ELR (cell line): ENCODE measurements at places on chromosomes 6 and 20.
A peak's percentile ranks its signal among the peaks of the same experiment; 100 is the strongest.

GRCh38 chr6:136563386-136564152 lies 13.3 kb upstream of the MAP7 start:
- DNase-seq: no peak

DNA sequence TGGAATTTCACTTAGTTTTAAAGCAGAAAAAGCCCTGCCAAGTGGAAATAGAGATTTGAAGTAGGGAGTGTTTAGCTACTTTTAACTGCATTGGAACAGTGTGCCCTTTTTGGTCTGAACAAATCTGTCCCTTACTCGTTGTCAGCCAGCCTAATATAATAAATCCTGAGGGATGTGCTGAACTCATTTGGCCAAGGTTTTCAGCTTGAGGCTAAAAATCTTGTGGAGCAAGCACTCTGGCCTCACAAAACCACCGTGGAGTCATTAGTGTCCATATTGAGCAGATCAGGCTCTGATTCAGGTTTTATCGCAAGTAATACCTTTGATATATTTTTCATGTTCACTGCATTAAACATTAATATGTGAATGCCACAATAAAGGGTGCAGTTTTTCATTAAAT lies 383.5 kb downstream of the FRK start:
- no peak for DNase-seq

GRCh38 chr6:153790048-153790447 lies 249.0 kb upstream of the OPRM1 start:
- peak; percentile 79 for DNase-seq

GRCh38 chr20:61254881-61255626 lies 3.0 kb downstream of the CDH4 start:
- peak; percentile 76 for DNase-seq

- DNase-seq: no peak
These were observed 84.1 kb upstream of the EPB41L1 start for GRCh38 chr20:36070451-36070850.

GRCh38 chr20:10178727-10179313 lies 39.8 kb upstream of the SNAP25 start:
- no peak for DNase-seq

DNA sequence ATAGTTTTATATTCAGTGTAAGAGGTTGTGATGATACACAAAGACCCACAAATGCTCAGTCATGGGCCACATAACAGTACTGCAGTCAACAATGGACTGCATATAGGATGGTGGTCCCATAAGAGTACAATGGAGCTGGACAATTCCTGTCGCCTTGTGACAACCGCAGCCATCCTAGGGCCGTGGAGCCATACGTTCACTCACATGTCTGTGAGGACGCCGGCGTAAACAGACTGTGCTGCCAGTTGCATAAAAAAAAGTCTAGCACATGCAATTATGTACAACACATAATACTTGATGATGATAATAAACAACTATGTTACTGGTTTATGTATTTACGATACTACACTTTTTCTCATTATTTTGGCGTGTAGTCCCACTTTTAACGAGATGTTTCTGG lies 30.9 kb downstream of the BFSP1 start:
- no peak for DNase-seq

DNA sequence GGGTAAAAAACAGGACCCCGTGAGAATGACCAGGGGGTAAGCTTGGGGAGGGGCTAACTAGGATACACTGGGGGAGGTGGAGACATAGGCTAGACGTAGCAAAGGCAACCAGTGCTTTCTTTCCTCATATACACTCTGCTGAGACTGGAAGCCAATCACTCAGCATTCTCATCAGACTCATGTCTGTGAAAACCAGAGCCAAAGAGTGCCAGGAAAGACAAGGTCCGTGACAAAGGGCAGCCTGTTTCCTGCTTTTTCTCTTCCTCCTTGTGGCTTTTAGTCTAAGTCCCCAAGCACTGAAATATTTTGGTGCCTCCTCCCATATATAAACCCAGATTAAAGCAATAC lies 97.9 kb upstream of the NEDD9 start:
- DNase-seq: no peak

GRCh38 chr6:70412252-70413113 lies 825 bp upstream of the FAM135A start:
- DNase-seq: no peak

DNA sequence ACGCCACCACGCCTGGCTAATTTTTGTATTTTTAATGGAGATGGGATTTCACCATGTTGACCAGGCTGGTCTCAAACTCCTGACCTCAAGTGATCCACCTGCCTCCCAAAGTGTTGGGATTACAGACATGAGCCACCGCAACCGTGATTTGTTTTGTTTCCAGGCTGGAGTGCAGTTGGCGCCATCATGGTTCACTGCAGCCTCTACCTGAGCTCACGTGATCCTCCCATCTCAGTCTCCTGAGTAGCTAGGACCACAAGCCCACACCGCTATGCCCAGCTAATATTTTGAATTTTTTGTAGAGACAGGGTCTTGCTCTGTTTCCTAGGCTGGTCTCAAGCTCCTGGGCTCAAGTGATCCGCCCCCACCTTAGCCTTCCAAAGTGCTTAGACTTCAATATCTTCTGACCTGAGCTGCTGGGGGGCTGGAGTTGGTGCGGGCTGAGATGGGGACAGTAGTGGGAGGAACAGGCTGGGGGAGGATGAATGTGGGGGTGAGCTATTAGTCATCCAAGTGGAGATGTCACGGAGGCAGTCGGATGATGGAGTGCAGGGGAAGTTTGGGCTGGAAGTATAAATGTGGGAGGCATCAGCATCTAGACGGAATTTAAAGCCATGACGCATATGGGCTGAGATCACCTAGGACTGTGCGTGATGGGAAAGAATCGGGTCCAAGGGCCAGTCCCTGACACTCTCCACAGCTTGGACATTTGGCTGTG lies 23.1 kb upstream of the ZMYND8 start:
- peak; percentile 90 for DNase-seq

- no peak for DNase-seq
These were observed 476.8 kb upstream of the ADGRB3 start for GRCh38 chr6:68158256-68158655.

DNA sequence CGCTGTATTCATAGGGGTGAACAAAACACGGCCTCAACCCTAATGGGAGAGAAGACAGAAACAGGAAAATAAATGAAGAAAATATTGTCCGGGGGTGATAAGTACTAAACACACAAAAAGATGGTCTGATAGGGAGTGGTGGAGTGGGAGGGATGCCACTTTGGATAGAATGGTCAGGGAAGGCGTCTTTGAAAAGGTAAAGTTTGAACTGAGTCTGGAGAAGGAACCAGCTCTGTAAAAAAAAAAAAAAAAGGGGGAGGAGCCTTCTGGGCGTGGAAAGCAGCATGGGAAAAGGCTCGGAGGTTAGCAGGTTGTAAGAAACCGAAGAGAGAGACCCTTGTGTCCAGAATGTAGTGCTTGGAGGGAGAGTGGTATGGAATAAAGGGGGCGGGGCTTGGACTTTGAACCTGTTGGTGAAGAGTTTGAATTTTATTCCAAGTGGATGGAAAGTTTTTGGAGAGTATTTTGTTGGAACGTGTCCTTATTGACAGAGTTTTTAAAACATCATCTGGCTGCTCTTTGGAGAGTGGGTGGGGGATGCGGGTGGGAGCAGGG lies 1.8 kb downstream of the CHMP4B start:
- peak; percentile 57 for DNase-seq

GRCh38 chr20:9928281-9928737 lies 89.4 kb upstream of the PAK5 start:
- DNase-seq: no peak

GRCh38 chr6:168870982-168871381 lies 382.7 kb downstream of the THBS2 start:
- DNase-seq: no peak

DNA sequence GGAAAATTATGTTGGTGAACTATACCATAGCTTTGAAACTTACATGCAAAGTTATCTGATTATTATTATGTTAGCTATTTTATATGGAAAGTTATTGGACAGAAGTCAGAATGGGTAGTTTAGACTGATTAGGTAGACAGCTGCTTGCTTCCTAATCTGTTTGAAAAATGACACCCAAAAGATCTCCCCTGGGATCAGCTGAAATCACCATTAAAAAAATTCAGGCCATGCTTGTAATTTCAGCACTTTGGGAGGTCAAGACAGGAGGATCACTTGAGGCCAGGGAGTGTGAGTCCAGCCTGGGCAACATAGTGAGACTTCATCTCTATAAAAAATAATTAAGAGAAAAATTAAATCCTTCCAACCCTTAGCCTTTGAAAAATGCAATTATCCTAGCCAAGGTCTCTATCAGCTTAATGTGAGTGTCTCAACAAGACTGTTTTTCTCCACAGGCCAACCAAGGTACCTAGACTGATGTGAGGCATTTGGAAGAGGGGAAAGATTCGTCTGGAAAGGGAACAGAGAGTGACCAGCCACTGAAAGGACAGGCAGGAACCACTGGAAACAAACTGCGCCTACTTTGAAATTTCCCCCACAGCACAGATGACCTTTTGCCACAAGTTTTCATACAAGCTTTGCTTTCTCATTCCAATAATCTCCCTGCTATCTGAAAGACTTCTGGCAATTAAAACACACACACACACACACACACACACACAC lies 232.3 kb downstream of the GMPR start:
- no peak for DNase-seq

- peak; percentile 62 for DNase-seq
These were observed 47.6 kb downstream of the CPXM1 start for GRCh38 chr20:2752567-2753460.

DNA sequence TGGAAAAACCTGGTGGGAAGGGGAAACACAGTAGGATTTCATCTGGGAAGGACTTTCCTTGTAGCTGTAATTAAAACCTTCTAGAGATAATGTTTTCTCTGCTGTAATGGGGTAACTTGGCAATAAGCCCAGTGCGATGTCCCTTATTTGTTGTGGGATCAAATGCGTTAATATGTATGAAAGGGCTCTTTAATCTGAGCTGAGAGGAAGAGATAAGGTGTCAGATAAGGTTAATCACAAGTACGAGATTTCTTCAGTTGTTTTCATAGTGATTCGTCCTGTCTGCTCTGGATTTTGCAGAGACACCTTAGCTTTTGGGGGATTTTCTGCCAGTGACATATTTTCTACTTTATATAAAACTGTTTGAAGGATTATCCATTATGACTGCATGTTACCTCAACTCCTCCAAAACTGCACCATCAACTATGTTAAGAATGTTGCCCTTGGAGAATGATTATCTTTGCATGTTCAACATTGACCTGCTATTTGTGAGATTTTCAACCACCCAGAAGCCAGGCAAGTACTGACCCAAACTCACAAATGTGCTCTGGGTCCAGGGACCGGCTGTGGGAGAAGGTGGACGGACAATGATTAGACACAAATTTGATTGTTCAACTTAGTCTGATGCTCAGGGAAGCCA lies 21.2 kb upstream of the ELOVL5 start:
- DNase-seq: no peak

GRCh38 chr20:17014217-17014616 lies 212.6 kb upstream of the PCSK2 start:
- no peak for DNase-seq

GRCh38 chr6:42933205-42933604 lies 3.9 kb downstream of the CNPY3 start:
- no peak for DNase-seq

- DNase-seq: no peak
These were observed 77.0 kb upstream of the MLN start for GRCh38 chr6:33880766-33881165.

- DNase-seq: peak; percentile 2
These were observed 53.9 kb downstream of the KIZ start for GRCh38 chr20:21179757-21180156.

- DNase-seq: no peak
These were observed 483.2 kb downstream of the MMUT start for GRCh38 chr6:48979806-48980205.

GRCh38 chr6:34986845-34987246 lies 97.8 kb downstream of the ANKS1A start:
- peak; percentile 85 for DNase-seq

DNA sequence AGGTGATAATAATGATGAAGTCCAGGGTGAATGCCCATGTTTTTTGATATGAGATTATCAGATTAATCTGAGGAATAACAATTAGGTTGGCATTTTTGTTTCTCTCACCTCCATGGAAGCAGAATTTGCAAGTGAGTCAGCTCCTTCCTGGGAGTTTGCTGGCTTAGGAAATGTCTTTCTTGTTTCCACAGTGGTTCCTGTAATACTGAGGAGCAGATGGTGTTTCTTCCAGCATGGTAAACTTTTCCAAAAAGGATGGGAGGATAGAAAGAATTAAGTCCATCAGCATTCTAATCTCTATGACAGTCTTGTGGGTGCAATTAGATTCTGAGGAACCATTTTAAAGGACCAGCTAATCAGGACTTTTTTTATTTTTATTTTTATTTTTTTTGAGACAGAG lies 40.5 kb downstream of the SNAP25 start:
- no peak for DNase-seq

- DNase-seq: no peak
These were observed 537.4 kb downstream of the TENT5A start for GRCh38 chr6:81215092-81215432.

GRCh38 chr20:17782768-17783167 lies 83.0 kb downstream of the BANF2 start:
- DNase-seq: no peak

- peak; percentile 86 for DNase-seq
These were observed 12.9 kb upstream of the MROH8 start for GRCh38 chr20:37192137-37192854.

- no peak for DNase-seq
These were observed 21.2 kb downstream of the REV3L start for GRCh38 chr6:111461860-111462259.

- DNase-seq: no peak
These were observed 145.3 kb upstream of the NRN1 start for GRCh38 chr6:6152060-6152459.

DNA sequence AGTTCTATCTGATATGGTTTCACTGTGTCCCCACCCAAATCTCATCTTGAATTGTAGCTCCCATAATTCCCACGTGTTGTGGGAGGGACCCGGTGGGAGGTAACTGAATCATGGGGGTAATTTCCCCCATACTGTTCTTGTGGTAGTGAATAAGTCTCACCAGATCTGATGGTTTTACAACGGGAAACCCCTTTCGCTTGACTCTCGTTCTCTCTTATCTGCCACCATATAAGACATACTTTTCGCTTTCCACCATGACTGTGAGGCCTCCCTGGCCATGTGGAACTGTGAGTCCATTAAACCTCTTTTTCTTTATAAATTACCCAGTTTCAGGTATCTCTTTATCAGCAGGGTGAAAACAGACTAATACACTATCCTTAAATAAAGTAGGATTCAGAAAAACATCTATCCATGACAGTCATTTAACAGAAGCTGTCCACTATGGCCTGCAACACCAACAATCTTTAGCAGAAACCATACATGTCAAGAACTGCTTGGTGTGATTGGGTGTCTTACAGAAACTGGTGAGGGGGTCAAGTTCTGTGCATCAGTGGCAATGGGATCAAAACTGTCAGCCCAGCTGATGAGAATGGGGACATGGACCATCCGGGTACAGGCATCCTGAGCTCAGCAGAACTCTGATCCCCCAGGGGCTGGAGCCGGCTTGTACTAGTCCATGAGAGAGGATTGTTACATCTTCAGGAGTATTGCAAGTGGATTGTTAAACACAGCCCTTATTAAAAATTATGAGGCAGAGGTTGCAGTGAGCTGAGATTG lies 59.2 kb downstream of the SCML4 start:
- DNase-seq: no peak

GRCh38 chr6:44676246-44676790 lies 288.8 kb downstream of the CDC5L start:
- no peak for DNase-seq

- no peak for DNase-seq
These were observed 40.6 kb upstream of the NFATC2 start for GRCh38 chr20:51583073-51583472.

- DNase-seq: no peak
These were observed 548.9 kb downstream of the FRK start for GRCh38 chr6:115511771-115512170.
